ENCODE measurements at places on chromosomes 6 and 20.

- DNase-seq: no peak
These were observed 52.7 kb downstream of the FGD2 start for GRCh38 chr6:37058084-37058586.

GRCh38 chr6:36730424-36731380 lies 33.1 kb downstream of the RAB44 start:
- no peak for DNase-seq

GRCh38 chr6:225121-225721 lies 67.1 kb upstream of the DUSP22 start:
- DNase-seq: no peak

DNA sequence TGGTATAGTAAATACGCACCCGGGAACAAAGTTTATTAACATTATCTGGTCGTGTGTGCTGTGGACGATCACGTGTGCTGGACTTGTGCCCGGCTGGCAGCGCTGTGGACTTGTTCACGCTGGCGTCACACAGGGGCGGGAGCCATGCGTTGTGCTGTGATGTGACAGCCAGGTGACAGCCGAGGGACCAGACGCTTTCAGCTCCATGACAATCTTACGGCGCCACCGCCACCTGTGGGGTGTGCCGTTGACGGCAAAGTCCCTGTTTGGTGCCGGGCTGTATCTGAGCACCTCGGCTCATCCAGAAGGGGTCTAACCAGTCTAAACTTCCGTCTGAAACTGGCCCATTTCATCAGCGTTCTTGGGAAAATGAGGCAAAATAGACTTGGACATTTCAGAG lies 25.2 kb downstream of the DLL1 start:
- no peak for DNase-seq

GRCh38 chr20:19314621-19315020 lies 102.2 kb downstream of the SLC24A3 start:
- DNase-seq: no peak

GRCh38 chr20:63094767-63095499 lies 88.2 kb upstream of the BHLHE23 start:
- DNase-seq: no peak

- DNase-seq: no peak
These were observed 23.7 kb downstream of the NCOA7 start for GRCh38 chr6:125814481-125814880.

GRCh38 chr6:71453371-71453706 lies 164.7 kb downstream of the OGFRL1 start:
- no peak for DNase-seq

- no peak for DNase-seq
These were observed 1.1 kb downstream of the PTPRK start for GRCh38 chr6:128519132-128519930.

GRCh38 chr6:161265975-161266374 lies 7.9 kb downstream of the AGPAT4 start:
- no peak for DNase-seq

GRCh38 chr6:162109480-162110050 lies 618.0 kb downstream of the PRKN start:
- no peak for DNase-seq

GRCh38 chr6:3520281-3521230 lies 63.7 kb upstream of the SLC22A23 start:
- no peak for DNase-seq

- DNase-seq: no peak
These were observed 32.2 kb upstream of the OCSTAMP start for GRCh38 chr20:46582648-46583047.

DNA sequence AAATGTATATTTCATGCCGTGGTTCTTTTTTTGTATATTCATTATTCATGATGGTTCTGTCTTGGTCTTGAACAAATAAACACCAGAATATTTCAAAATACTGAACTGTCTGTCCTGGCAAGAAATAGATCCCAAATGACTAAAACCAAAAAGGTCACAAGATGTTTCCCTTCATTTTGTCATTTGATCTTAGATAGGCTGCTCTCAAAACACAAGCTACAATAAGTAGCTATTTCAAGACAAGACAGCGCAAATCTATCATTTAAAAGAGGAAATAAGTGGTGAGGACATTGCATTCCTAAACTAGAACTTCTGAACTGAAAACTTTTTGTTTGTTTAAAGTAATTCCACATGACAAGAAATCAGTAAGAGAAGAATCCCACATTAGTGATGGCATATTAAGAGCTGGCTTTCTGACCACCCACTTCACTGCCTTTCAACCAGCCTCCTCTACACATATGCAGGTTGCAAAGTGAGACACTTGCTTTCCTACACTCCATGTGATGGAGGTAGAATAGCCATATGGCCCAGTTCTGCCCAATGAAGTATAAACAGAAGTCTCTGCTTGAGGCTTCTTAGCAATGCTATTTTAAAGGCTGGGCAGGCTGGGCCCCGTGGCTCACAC lies 54.4 kb upstream of the CCDC28A start:
- no peak for DNase-seq

- DNase-seq: no peak
These were observed 596.1 kb upstream of the CITED2 start for GRCh38 chr6:139970591-139970991.

DNA sequence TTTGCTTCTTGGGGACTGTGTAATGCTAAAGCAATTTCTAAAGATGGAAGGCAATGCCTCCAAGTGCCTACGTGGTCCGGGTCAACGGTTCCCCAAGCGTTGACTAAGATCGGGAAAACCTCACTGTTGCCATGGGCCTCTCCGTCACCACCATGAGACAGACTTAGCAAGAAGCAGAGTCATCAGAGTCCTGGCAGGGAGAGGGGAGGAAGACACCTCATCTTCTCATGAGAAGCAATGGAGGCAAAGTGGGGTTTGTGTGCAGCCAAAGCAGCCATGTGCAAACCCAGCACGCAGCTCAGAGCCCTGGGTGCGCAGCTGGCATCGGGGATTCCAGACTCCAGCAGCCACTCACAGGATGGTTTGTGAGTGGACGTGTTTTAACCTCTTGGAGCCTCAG lies 111.4 kb downstream of the SYNDIG1 start:
- DNase-seq: no peak

DNA sequence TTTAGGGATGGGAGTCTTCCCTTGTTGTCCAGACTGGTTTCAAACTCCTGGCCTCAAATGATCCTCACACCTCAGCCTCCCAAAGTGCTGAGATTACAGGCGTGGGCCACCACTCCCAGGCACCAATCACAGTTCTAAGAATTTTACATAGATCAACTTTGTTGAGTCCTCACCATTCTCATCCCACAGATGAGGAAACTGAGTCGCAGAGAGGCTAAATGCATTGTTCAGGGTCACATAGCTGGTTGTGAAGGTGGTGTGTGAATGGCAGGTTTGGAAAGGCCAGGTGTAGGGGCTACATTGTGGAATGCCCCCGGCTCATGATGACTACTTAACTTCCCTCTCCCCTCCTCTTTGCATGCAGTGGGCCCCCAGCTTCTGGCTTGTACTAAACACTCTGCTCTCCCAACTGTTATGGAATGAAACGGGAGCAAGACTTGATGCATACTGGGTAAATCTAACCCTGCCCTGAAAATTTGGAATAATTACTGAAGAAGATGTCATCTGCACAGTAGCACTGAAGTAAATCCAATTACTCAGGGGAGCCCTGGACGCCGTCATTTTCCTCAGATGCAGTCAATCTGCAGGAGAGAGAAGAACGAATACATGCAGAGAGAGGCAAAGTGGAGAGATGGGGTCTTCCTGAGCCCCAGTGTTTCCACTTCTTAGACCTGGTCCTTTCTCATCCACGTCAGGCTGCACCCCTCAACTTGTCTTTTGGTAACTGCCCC lies 102.3 kb upstream of the ZNF217 start:
- no peak for DNase-seq

GRCh38 chr6:32936239-32937152 lies 4.3 kb downstream of the HLA-DMB start:
- no peak for DNase-seq

DNA sequence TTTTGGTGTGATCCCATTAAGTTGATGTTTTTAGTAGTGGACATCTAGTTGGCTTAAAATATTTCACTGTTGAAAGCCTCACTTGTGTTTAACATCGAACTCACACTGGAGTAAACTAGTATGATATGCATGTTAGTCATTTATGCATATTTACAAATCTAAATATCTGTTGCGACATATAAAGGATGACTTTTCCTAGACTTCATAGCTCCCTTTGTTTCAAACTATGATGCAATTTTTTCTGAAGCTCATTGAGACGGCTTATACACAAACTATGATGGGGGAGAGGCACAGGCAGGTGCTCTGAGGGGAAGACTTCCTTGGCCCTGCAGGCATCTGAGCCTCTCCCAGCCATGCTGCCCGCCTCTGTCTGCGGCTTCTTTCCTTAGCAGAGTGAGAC lies 11.8 kb upstream of the FOXC1 start:
- DNase-seq: no peak

GRCh38 chr6:156912431-156912830 lies 135.3 kb downstream of the ARID1B start:
- DNase-seq: no peak

- no peak for DNase-seq
These were observed 15.7 kb upstream of the DNAAF9 start for GRCh38 chr20:3423126-3423525.

GRCh38 chr6:99219788-99220187 lies 129.7 kb downstream of the FAXC start:
- no peak for DNase-seq

GRCh38 chr20:61998343-61999121 lies 67.1 kb downstream of the TAF4 start:
- DNase-seq: no peak

GRCh38 chr20:47843886-47844567 lies 58.7 kb upstream of the SULF2 start:
- no peak for DNase-seq

DNA sequence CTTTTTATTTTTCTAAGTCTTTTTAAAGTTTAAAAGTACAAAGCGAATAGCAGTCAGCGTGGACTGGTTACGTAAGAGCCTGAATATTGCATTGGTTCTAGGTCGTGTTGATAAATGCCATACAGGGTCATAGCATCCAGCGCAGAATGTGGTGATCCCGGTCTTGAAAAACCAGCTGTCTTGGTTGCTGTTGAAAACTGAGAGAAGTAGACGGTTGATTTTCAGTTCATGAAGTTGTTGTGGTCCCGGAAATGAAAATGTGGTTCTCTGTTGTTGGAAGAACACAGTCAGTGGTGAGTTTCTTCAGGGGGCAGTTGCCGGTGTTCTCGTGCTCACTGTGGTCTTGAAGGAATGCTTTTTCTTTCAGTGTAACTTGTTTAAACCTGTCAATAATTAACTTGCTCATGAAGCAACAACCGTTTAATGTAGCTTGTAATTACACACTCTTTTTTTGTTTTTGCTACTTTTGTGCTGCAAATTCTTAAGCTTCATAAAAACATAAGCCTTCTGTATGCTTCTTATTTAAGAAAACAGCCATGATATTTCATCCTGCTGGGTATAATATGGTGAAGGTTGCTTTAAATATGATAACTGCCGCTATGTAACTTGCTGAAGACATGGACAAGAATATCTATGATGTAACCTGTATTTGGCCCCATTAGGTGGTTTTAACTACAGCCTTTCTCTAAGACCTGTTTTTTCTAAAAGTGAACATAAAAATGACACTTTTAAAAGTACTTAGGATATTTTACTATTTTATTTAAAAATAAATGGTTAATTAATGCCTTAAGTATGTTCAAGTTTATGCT lies 64.8 kb upstream of the KIF25 start:
- DNase-seq: no peak

DNA sequence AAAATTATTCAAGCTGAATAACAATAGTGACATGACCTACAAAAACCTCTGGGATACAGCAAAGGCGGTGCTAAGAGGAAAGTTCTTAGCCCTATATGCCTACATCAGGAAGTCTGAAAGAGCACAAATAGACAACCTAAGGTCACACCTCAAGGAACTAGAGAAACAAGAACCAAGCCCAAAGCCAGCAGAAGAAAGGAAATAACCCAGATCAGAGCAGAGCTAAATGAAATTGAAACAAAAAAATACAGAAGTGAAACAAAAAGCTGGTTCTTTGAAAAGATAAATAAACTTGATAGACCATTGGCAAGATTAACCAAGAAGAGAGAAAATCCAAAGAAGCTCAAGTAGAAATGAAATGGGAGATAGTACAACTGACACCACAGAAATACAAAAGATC lies 47.6 kb upstream of the NOTCH4 start:
- no peak for DNase-seq

DNA sequence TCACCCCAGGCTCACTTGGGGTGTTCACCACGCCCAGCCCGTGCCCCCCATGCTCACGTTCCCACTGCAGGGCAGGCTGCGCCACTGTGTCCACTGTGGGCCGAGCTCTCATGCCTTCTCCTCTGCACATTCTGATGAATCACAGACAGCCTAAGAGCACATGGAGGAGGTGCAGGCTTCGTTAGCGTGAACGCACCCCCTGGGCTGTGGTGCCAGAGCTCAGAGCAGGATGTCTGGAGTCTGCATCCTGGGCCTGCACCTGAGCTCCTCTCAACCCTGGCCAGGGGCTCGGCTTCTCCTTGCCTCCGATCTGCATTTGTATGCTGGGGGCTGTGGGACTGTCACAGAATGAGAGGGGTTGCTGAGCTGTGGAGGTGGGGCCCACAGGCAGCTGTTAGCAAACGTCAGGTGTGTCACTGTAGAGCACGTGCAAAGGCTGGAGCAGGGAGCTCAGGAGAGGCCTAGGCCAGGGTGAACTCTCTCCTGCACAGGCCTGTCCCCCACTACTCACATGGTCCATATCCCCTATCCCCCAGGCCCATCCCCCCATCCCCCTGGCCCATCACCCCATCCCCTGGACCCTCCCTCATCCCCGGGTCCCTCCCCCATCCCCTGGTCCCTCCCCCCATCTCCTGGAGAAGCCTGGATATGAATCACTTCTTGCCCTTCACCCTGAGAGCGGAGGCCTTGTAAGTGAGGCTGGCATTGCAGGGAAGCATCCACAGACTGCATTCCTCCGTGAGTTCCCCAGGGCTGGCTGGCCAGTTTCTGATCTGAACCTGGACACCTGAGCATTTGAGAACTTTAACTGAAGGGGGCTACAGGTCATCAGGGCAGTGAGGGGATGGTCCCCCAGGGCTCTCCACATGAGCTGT lies 309.5 kb downstream of the TAF4 start:
- no peak for DNase-seq

DNA sequence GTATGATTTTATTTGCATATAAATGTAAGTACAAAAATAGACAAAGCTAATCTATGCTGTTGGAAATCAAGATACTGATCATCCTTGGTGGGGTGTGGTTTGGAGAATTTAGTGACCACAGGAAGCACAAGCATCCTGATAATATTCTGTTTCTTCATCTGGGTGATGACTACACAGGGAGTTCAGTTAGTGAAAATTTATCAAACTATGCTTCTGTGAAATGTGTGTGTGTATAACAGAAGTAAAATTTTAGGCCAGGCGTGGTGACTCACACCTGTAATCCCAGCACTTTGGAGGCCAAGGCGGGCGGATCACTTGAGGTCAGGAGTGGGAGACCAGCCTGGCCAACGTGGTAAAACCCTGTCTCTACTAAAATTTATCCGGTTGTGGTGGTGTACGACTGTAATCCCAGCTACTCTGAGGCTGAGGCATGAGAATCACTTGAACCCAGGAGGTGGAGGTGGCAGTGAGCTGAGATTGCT lies 20.6 kb downstream of the ENPP3 start:
- no peak for DNase-seq

GRCh38 chr6:551405-551804 lies 105.5 kb downstream of the HUS1B start:
- no peak for DNase-seq
